ENCODE measurements at places on chromosomes 1 and 21.
A peak's percentile ranks its signal among the peaks of the same experiment; 100 is the strongest.

- DNase-seq = no peak
Measured at GRCh38 chr21:37862536-37862935, 53.7 kb downstream of the KCNJ6 start.

- DNase-seq = no peak
Measured at GRCh38 chr1:19268445-19268844, 16.8 kb downstream of the MRTO4 start.

DNA sequence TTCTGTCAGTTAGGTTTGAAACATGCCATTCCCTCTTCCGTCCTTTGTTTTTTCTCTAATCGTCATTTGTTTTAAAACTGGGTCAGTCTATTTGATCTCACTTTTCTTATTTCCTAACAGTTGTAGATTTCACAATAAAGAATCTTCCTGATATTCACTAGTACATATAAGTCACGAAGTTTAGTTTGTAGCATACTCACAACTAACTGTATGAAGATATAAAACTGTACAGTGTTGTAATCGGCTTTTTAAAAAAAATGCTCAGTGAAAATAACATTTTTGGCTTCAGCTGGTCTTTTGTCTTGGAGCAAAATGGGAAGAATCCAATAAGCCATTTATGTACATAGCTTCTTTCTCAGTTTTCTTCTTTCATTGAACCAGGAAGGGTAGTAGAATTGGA is 78.3 kb downstream of the NCAM2 start:
- DNase-seq = no peak

- no peak for DNase-seq
Measured at GRCh38 chr1:107450899-107451664, 310.2 kb downstream of the NTNG1 start.

- DNase-seq = no peak
Measured at GRCh38 chr1:237171454-237172117, 129.6 kb downstream of the RYR2 start.

- no peak for DNase-seq
Measured at GRCh38 chr21:45990049-45990711, 8.6 kb downstream of the COL6A1 start.

- no peak for DNase-seq
Measured at GRCh38 chr1:234262007-234262753, 111.1 kb upstream of the COA6 start.

- DNase-seq = no peak
Measured at GRCh38 chr1:101253976-101254674, 17.3 kb downstream of the S1PR1 start.

GRCh38 chr21:29007810-29008209 is 11.3 kb downstream of the RWDD2B start:
- no peak for DNase-seq

GRCh38 chr1:149927056-149927562 is 494 bp downstream of the SF3B4 start:
- DNase-seq = no peak

DNA sequence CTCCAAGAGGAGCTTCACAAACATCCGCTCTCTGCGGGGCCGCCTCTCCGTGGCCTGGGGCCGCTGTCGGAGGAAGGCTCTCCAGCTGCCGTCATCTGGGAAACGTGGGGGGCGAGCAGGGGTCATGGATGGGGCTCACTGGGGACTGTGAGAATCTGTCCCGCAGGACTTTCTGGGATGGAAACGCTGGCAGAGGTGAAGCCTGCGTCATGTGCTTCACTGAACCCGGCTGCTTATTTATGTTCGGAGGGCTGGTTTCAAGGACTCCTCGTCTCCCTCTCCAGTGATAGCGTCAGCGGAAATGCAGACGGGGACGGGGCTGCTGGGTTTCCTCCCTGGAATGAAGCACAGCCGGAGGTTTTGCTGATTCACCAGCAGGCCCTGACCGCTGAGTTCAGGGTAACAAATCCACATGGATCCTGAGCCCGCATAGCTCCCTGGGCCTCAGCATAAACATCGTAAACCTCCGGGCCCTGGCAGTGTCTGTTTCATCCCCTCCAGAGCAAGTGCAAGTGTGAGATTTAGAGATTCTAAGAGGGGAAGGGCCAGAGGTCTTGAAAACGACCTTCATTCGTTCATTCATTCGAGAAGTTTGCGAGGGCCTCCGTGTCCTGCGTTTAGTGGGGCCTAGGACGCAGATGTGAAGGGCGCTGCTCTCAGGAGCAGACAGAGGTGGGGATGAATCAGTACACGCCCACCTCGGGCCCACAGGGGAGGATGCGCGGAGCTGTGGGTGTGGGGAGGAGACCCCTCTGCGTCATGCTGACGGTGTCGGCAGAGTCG is 7.0 kb upstream of the POFUT2 start:
- peak; percentile 67 for DNase-seq

Measured in HuH-7 (cell line).